ENCODE measurements at places on chromosomes 13 and 19.

- DNase-seq, result peak; percentile 54
These were observed 19.3 kb downstream of the PPP1R12C start for GRCh38 chr19:55097864-55098715.

GRCh38 chr19:7078008-7078407 is 8.5 kb downstream of the ZNF557 start:
- DNase-seq, result no peak

DNA sequence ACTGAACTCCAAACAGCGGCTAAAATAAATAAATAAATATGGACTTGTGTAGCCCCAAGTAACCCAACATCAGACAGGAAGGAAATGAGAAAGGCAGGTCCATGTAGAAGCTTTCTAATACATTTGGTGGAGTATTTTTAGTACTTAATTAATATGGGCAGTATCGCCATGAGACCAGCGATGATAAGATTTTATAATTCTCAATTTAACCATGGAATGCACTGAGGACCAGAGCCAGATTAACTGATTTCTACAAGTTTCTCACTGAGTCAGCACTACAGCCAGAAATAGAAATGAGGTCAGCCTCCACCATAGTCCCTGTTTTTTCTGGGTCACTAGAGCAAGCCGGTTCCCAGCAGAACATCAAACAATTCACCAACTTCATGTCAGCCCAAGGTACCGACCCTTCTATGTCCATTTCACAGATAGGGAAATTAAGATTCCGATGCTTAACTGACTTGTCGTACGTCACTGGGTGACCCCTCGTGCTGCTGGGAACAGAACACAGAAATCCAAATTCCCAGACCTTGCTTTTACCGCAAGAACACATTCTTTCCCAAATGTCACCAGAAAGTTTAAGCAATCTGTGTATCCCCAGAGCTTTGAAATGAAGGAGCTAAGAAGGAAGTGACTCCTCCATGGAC is 90.4 kb downstream of the COL4A1 start:
- DNase-seq, result no peak

GRCh38 chr19:33133438-33134031 is 1.6 kb downstream of the WDR88 start:
- no peak for DNase-seq

DNA sequence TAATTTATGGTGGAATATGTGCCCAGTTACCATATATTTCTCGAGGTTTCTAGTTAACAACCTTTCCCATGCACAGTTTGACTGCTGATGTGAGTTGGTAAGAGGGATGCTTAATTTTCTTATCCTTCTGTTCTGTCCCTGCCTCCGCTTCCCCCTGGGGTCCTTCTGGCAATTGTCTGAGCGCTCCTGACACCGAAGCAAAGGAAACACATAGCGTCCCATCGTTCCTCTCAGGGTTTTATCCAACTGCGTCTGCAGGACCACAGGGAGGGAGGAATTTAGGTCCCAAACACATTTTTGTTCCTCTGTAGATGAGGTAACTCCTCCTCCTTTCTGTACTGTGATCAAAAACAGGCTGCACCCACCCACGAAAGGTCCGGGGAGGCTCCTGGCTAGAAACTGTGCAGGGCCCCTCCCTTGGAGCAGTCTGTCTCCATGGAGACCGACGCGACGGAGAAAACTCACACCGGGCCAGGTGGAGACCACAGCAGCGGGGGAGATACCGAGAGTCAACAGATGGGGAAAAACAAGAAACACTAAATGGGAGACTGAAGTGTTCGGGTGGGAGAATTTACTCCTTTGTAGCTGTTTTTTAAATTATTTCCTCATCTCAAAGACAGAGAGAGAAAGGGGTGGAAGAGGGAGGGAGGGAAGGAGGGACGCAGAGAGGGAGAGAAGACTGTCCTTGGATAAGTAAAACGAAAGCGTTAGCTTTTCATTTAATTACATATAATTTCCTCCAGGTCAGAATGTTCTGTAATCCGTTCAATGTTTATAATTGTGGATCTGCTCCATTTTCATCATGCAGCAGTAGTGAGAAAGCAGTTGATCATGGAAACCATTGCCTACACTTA is 191.8 kb upstream of the NBEA start:
- DNase-seq, result no peak

DNA sequence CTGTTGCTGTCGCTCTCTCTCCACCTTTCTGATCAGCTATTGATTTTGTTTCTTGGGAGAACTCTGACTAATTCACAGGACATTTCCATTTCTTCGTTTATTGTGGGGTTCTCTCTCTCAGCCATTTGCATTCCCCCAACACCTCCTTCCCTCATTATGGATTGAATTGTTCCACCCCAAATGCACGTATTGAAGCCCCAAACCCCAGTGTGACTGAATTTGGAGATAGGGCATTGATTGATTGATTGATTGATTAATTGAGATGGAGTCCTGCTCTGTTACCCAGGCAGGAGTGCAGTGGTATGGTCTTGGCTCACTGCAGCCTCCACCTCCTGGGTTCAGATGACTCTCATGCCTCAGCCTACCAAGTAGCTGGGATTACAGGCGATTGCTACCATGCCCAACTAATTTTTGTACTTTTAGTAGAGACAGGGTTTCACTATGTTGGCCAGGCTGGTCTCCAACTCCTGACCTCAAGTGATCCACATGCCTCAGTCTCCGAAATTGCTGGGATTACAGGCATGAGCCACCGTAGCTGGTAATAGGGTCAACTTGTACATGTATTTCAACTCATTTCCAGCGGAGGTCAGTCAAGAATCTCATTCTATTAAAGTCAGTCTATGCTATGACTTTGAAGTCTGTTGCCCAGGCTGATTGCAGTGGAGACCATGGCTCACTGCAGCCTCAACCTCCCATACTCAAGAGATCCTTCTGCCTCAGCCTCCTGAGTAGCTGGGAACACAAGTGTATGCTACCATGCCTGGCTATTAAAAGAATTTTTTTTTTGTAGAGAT is 13.6 kb downstream of the NFILZ start:
- DNase-seq, result no peak

GRCh38 chr19:32471095-32471494 is 65.5 kb downstream of the DPY19L3 start:
- DNase-seq, result no peak

DNA sequence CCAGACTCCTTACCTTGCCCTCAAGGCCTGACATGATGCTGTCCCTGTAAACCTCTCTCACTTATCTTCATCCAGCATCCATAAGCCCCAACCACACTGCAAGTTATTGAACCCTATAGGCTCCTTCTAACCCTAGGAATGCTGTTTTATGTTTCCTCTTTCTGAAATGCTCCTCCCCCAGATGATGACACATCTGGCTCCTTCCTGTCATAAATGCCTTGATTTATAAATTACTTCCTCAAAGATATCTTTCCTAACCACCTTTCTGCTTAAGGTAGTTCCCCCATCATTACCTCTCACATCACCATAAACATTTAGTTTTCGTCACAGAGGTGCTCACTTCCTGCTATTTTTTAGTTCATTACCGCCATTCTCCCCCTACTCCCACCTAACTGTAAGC is 12.3 kb downstream of the RUBCNL start:
- no peak for DNase-seq

DNA sequence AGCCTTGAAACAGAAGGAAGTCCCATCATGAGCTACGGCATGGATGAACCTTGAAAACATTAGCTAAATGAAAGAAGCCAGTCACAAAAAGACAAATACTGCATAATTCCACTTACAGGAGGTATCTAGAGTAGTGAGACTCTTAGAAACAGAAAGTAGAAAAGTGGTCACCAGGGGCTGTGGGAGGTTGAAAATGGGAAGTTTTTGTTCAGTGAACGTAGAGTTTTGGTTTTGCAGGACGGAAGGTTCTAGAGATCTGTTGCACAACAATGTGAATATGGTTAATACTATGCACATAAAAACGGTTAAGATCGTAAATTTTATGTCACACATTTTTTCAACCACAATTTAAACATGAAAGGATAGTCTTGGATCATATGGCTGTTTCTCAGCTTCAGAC is 11.9 kb upstream of the SLC10A2 start:
- no peak for DNase-seq

DNA sequence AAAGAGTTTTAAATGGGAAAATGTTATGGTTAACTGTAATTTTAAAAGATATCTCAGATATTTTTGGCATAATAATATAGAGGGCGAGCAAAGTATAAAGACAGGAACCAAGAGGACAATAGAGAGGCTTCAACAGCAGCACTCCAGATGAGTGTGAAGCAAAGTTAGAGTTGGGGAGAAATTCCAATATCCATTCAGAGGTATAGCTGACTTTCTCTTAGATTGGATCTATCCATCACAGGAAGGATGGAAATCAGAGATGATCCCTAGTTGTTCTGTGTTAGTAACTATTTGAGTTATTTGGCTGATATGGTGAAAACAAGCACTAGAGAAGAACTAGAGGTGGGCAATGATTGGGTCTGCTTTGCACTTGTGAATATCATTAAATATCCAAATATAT is 786.0 kb upstream of the KLHL1 start:
- no peak for DNase-seq

DNA sequence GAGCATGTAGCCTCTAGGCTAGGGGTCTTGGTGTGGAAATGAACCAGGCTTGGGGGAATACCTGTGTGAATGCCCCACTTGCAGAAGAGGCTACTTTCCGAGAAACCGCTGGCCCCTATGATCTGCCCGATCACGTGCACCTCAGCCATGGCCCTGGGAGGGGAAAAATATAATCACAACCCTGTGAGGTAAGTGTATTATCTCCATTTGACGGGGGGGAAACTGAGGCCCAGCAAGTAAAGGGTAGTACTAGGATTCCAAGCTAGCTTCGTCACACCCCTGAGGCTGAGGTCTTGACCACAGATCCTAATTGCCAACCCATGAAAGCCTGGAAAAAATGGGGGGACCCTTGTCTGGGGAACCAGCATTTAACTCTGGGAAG is 587 bp downstream of the B9D2 start:
- DNase-seq, result no peak

DNA sequence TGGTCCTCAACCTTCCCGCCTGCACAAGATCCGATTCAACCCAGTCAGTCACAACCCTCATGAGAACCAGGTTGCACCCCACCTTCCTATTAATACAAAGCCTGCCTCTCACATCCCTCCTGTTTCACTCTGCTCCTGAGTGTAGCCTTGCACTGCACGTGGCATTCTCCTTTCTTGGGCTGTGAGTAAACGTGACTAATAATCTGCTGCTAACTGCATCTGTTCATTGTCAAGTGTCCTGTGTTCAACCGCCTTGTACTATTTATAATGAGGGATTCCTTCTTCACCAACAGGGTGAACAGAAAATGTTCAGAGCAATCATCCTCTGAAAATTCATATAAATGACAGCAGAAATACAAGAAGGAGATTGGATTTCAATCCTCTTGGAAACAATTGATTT is 1608.2 kb downstream of the SLITRK5 start:
- no peak for DNase-seq

DNA sequence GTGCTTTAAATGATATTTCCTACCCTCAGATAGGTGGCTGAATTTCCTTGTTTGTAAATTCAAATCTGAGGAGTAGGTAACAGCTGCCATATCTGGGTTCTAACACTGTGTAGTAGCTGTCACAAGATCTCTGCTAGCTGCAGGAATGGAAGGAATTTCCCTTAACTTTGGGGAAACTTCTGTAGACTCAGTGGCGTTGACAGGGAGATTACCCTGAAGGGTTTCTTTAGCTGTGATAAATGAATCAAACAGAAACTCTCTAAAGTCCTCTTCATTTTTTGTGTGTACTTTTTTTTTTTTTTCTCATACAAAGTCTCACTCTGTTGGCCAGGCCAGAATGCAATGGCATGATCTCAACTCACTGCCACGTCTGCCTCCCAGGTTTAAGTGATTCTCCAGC is 5.3 kb upstream of the EPSTI1 start:
- DNase-seq, result no peak

- DNase-seq, result no peak
These were observed 155.5 kb downstream of the TNFSF13B start for GRCh38 chr13:108425056-108425455.

DNA sequence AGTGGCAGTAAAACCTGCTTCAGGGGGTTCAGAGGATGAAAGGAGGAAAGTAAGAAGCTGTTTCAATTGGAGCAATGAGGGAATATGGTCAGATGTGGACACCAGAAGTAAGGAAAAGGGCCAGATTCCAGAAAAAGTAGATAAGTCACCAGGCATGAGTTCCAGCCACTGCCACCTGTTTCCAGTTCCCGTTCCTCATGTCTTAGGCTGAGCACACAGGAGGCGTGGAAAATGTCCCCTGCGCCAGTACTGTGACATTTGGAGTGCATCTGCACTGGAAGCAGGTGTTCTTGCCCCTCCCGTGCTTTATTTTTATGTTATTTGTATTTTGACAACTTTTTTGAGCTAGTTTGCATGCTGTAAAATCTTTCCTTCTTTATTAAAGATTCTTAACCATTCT is 25.3 kb downstream of the LMO7 start:
- no peak for DNase-seq

DNA sequence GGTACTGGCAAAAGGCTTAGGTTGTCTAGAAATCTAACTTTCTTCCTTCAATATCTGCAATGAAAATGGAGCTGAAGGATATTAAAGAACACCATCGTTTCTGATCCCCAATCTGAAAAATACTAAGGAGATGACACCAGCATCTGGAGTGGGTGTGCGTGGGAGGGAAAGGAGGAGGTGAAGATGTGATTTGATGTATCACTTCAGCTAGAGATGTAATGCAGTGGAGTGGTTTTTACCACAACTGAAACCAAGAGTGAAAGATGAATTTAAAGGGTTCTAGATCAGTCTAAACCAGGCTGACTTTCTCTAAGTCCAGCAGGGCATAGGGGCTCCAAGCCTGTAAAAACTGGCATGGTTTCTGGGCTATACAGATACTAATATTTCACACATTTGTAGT is 148.4 kb downstream of the AKAP11 start:
- DNase-seq, result no peak

DNA sequence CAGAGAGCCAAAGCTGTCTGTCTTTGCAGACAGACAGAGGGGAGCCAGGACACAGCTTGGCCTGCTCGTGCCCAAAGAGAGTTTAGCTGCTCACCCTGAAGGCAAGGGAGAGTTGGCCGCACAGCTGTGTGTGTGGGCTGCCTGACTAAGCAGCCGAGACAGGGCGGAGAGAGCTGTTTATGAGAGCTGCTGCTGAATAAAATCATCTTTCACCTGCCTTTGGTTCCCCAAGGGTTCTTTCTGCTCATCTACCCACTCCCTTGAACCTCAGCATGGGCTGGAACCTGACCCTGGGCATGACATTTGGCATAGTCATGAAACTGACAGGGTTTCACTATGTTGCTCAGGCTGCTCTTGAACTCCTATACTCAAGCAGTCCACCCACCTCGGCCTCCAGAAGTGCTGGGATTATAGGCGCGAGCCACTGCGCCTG is 98.2 kb downstream of the RBM26 start:
- DNase-seq, result no peak

GRCh38 chr13:74466020-74466419 is 331.8 kb upstream of the KLF12 start:
- DNase-seq, result no peak
